ENCODE measurements at places on chromosomes 4 and X. TPM values are rescaled to one million over a fixed set of nuclear protein-coding genes. Genes with fewer than 3 reads are reported as not detected.
A peak's percentile ranks its signal among the peaks of the same experiment; 100 is the strongest.

Gene CSN1S1
- not detected for total RNA-seq

DNA sequence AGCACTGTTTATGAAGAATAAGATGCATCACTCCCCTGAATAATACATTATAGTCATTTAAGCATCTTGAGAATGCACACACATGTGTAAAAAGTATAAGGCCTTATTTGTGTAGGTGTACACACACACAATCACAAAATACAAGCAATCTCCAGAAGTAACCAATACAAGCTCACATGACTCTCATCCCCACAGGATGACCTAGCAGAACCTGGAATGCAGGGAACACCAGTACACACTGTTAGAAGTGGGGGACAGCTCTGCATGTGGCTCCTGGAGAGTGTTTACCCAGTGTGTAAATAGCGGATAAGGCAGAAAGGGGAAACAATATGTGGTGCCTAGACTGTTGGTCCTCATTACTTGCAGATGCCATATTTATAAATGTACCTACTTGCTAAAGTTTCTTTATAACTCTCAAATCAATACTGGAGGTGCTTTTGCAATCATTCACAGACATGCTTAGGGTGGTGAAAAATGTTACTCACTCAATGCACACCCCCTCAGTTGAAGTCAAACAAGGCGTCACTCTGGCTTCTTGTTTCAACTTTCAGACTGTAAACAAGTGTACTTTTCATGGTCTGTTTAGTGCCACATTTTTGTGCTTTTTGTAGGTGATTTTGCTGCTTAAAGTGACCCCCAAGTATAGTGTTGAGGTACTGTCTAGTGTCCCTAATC, 73.1 kb downstream of the MAGEB17 start:
- no peak for DNase-seq

Gene F8A2
- 28.6 TPM for total RNA-seq

DNA sequence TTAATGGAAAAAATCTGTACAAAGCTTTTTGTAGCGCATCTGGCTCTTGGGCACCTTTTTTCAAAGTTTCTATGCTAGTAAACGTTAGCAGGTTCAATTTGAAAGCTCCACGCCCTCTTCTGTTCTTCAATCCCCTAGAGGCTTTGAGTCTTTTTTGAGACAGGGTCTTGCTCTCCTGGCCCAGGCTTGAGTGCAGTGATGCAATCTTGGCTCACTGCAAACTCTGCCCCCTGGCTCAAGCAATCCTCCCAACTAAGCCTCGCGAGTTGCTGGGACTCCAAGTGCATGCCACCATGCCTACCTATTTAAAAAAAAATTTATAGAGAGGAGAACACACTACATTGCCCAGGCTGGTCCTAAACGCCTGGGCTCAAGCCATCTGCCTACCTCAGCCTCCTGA, 9.2 kb downstream of the RXFP1 start:
- DNase-seq, result no peak

DNA sequence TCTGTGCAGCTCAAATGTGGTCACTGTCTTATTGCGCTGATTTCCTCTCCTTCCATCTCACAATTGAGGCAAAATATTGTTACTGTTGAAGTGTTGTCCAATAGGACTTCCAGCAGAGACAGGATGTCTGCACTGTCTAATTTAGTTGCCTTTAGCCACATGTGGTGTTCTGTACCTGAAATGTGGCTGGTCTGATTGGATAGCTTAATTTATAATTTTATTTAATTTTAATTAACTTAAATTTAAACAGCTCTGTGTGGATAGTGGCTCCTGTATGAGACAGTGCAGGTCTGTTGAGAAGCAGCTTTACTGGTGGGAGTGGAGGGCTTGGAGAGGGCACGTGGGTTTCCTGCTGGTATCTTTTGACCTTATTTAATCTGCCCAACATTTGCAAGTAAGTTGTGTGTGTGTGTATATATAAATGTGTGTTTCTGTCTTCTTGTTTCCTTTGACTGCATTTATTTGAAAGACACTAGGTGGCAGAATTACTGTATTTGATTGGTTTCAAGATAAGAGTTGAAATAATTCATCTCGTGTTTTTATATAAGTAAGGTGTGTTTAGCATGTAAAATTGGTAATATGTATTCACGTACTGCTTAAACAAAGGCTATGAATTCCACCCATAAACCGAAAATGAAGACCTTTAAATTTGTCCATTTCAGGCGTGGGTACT, 55.3 kb upstream of the MSANTD1 start:
- DNase-seq, result no peak

Gene SLC25A4
- total RNA-seq, result 36.5 TPM

GRCh38 chr4:107870236-107870635, 45.5 kb downstream of the SGMS2 start:
- DNase-seq, result no peak

- DNase-seq, result no peak
These were observed 38.7 kb downstream of the RAI2 start for GRCh38 chrX:17822351-17822750.

- DNase-seq, result no peak
These were observed 108.4 kb downstream of the EDA start for GRCh38 chrX:69724307-69724706.

- DNase-seq, result no peak
These were observed 43.4 kb downstream of the NUDT6 start for GRCh38 chr4:122879001-122879400.

DNA sequence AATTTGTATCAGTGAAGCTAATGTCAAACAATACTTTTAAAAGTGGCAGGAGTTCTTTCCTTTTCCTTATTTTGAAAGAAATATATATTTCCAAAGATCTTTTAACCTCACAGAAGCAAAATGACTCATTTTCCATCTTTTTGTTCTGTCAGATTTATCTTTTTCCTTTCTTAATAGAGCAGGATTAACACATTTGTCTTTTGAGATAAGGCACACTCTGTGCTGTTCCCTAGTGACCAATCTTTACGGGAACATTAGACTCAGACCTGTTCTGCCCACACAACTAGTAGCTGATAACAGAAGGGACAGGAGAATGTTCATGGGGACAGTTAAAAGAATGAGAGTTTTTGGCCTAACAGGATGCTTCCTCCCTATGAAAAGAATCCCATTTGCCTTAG, 381.2 kb downstream of the STPG2 start:
- DNase-seq, result no peak

DNA sequence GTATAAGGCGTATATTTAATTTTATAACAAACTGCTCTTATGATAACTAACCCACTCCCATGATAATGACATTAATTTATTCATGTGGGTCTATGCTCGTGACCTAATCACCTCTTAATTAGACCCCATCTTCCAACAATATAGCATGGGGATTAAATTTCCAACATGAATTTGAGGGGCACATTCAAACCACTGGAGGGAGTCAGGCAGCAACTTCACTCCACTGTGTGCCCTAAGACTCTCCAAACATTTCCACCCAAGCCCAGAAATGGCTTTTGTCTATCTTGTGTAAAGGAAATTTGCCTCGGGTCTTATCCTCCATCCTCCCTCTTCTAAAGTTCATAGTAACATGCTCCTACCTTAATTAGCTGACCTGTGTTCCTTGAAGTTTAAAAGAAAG, 616.1 kb upstream of the CPEB2 start:
- no peak for DNase-seq

Gene FAM184B
- total RNA-seq, result not detected

- DNase-seq, result peak; percentile 20
These were observed 2.5 kb downstream of the GABRQ start for GRCh38 chrX:152640034-152640818.

Gene ARHGEF6
- 5.8 TPM for total RNA-seq

- DNase-seq, result no peak
These were observed 364.6 kb upstream of the NOCT start for GRCh38 chr4:138650929-138651448.

- DNase-seq, result no peak
These were observed 136.6 kb downstream of the NHS start for GRCh38 chrX:17511556-17511955.

Gene RTL5
- total RNA-seq, result 5.4 TPM

Gene MAGEA9B
- total RNA-seq, result not detected

DNA sequence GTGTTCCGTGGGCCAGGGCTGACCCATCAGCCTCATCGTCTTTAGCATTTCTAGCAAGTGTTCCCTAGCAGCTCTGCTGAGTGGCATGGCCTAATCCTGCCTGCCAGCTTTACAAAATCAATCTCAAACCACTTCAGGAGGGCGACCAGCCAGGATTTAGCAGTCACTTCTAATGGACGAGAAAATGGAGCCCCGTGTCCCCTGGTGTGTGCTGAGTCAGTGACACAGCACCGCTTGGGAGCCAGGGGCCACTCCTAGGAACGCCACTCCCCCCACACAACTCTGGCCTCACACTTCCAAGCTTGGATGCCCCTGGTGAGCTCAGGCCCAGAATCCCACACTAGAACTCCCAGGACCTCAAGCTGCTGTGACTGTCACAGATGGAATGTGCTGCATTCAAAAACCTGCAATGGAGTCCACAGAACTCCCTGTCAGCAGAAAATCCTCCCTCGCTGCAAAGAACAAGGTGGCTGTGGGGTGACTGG, 311.2 kb upstream of the GATB start:
- DNase-seq, result no peak

DNA sequence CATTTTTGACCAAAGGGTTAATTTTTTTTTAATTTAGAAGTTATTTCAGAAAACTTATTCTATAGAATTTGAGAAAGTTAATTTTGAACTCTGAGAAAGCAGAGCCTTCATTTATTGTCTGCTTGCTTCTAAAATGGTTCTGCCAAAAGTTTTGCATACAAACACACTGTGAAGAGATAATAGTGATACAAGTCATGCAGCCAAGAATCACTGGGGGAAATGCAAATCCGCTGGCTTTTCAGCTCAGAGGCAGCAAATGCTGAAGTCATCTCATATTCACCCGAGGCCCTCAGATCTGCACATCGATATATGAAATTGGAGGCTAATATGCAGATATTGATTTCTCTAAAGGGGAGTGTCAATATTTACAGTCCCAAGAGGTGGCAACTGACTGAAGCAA, 186.2 kb downstream of the KIT start:
- DNase-seq, result no peak

Gene RAB39B
- total RNA-seq, result 0.29 TPM

Gene VCX3A
- total RNA-seq, result not detected

DNA sequence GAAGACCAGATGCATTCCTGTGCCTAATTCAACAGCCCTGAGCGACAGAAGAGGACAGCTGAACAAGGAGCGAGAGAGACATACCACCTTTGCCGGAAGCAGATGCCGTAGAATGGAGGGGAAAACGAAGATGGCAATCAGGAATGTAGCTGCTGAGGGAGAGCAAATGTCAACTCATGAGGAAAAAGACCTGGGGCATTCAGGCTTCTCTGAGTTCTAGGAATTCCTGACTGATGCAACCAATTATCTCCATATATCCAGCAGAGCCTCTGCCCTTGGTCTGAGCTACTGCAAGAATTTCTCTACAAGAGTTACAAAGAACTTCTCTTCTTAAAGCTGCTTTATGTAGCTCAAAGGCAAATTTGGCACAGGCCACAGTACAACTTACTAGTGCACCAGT, 40.5 kb upstream of the INPP4B start:
- no peak for DNase-seq

- DNase-seq, result no peak
These were observed 753.6 kb downstream of the RPA4 start for GRCh38 chrX:97637289-97637688.

DNA sequence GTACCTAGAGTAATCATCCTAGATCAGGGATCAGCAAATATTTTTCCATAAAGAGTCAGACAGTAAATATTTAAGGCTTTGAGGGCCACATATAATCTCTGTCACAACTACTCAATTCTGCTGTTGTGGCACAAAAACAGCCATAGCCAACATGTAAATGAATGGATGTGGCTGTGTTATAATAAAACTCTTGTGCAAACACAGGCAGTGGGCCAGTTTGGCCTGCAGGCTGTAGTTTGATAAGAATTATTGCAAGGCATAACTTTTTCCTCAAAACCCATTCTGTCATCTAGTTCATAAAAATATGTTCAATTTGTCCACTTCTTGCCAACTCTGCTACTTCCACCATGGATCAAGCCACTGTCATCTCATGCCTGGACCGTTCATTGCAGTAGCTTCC, 39.4 kb upstream of the SHROOM4 start:
- peak; percentile 9 for DNase-seq

DNA sequence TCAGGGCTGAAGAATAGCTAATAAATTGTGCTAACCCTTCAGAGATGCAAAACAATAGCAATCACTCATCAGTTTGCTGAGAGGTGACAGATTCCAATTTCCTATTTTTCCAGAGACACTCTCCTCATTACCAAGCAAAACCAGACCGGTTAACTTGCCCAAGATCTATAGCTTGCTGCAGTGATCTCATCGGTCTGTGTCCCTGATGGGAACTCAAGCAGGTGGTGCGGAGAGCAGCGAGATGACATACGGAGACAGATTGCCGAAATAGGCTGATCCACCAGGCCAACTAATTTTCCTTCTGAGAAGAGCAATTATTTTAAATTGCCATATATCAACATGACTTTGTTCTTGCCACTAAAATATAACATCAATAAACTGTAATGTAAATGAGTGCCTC, 10.5 kb upstream of the DCHS2 start:
- peak; percentile 42 for DNase-seq

- no peak for DNase-seq
These were observed 190.4 kb downstream of the GABRB1 start for GRCh38 chr4:47221721-47222120.

Gene SLC10A4
- 0.73 TPM for total RNA-seq

DNA sequence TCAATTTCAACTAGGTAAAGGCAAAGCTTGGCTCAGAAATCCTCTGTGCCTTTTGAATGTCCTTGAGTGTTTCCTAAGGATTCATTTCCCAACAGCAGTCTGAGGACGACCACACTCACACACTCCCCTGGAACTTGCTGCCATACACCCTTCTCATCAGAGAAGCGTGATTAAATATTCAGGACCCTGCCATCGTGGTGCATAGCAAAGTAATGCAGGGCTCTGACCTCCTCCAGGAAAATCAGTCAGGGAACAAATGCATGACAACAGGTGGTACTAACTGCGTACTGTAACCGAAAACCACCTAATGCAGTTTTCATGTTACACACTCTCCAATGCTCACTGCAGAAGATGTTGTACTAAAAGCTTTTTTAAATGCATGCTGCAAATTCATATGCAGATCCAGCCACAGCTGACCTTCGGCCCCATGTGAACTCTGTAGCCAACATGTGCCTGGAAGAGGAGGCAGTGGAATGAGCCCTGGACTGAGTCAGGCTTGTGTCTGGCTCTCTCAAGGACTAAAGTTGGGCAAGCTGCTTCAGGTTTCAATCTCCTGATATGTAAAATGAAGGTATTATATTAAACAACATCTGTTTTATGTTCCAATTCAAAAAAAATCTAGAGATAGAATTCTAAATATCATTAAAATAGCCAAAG, 238.3 kb downstream of the KCNIP4 start:
- DNase-seq, result no peak

GRCh38 chr4:1721666-1722550, 587 bp downstream of the TACC3 start:
- no peak for DNase-seq

DNA sequence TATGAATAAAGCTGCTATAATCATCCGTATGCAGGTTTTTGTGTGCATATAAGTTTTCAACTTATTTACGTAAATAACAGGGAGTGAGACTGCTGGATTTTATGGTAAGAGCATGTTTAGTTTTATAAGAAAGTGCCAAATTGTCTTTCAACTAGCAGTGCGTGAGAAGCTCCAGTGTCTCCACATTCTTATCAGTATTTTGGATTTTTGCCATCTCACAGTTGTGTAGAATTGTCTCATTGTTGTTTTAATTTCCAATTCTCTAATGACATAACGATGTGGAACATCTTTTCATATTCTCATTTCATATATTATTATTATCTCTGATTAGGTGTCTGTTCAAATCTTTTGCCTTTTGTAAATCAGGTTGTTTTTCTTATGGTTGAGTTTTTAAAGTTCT, 49.0 kb upstream of the WDR17 start:
- DNase-seq, result no peak

Gene SHOX
- total RNA-seq, result 7.5 TPM

Gene SORCS2
- total RNA-seq, result 6.2 TPM
